Activated B cell treated with CpG ODN at 0.5 μM for 24 hours (primary cell): ENCODE measurements at places on chromosomes 6 and 20. TPM values are rescaled to one million over a fixed set of nuclear protein-coding genes. Genes with fewer than 3 reads are reported as not detected.

DNA sequence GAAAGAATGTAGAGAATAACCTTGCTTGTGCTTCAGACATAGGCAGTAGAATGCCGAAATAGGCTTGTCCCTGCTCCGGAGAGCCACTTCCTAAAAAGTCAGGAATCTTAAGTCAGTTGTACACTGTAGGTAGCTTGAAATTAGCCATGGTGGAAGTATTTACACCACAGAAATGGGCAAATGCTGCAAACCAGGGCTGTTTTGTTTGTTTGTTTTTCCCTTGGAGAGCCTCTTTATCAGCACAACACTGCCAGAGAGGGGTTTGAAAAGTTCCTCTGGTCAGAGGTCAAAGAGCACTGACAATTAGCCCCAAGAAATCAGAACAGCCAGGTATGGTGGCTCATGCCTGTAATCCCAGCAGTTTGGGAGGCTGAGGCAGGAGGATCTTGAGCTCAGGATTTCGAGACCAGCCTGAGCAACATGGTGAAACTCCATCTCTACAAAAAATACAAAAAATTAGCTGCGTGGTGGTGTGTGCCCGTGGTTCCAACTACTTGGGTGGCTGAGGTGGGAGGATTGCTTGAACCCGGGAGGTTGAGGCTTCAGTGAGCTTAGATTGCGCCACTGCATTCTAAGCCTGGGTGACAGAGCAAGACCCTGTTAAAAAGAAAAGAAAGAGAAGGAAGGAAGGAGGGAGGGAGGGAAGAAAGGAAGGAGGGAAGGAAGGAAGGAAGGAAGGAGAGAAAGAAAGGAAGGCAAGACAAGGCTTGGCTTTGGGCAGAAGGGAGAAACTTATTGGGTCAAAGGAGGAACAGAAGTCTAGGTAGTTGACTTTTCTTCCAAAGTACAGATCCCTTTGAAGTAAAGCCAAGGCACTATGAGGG, 61.0 kb upstream of the ZMYND8 start:
- H3K36me3 ChIP-seq = no peaks in the 10 kb centered on the region
- peak overlapping the region; percentile 100 for H3K27ac ChIP-seq
- H3K4me1 ChIP-seq = peaks cover 76% of the 10 kb centered on the region
- no peak for DNase-seq
- H3K27me3 ChIP-seq = no peaks in the 10 kb centered on the region

DNA sequence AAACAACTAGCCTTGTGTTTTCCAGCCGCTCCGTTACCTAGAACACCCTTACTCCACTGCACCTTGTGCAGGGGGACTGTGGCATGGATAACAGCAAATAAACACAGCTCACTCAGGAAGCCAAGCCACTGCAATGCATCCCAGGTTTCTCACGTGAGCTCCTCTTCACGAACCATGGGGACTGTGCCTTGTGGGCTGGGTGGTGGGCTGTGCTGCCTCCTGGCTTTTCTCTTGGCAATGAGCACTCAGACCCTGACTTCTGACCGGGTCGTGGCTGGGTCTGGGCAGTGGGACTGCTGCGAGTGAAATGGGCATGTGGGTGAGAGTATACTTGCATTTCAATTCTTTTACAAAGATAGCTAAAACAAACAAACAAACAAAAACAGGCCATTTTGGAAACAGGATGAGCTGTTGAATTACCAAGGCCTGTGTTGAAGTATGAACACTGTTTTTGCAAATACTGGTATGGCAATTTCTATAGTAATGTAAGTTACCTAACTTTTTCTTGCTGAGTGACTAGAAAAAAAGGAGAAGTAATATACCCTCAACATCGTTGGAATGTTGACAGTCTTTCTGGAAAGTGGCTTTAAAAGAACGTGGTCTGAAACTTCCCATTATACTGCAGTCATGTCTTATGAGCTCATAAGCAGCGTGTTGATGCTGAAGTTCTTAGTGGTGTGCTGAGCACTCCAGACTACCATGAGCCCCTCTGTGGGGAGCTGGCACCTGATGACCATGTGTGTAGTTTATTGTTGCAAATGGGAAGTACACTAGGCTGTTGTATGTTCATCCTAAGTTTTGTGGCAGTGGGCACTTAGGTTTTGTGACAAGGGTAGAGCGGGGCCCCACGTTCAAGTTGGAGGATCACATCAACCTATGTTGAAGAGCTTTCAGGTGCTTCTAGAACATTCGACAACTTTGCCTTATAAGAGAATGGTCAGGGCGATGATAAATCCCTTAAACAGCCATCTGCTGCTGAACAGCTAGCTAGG, 120.4 kb downstream of the ARMC2 start:
- peaks cover 8% of the 10 kb centered on the region for H3K4me1 ChIP-seq
- no peaks in the 10 kb centered on the region for H3K27me3 ChIP-seq
- no peak overlapping the region for H3K4me3 ChIP-seq
- H3K27ac ChIP-seq = no peak overlapping the region
- H3K36me3 ChIP-seq = no peaks in the 10 kb centered on the region

- peaks cover 4% of the 10 kb centered on the region for H3K4me1 ChIP-seq
- H3K4me3 ChIP-seq = no peak overlapping the region
- H3K27ac ChIP-seq = no peak overlapping the region
- H3K36me3 ChIP-seq = peaks cover 72% of the 10 kb centered on the region
Measured at GRCh38 chr6:111011360-111012142, 29.7 kb downstream of the RPF2 start.

DNA sequence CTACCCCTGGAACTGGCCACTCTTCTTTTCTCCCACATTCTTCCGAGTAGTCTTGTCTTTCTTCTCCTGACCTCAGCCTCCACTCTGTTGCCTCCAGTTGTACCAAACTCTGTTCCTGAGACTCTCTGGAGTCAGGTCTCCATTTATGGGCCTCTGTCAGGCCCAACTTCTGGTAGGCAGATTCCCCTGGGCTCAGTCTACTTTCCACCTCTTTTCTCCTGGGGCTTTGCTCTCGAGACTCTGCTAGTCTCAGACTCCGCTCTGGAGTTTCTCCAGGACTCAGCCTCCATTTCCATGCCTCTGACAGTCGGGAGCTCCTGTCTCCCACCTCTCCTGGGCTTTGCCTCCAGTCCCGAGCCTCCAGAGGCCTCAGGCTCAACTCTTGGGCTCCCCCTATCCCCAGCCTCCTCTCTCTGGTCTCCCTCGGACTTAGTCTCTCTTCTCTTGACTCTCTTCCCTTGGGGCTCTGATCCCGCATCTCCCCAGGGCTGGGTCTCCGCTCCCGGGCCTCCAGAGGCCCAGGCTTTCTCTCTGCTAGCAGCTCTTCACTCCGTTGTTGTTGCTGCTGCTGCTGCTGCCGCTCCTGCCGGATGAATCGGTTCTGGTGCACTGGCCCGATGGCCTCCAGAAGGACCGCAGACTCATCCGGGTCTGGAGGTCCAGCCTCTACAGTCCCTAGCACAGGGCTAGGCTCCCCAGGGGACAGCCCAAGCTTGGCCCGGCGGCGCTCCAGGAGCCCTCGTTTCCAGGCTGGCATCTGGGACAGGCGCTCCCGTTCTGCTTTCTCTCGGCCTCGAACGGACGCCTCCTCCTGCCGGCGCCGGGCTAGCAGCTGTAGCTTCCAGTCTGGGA, 1.1 kb downstream of the PPP1R18 start:
- peaks cover 46% of the 10 kb centered on the region for H3K36me3 ChIP-seq
- H3K27ac ChIP-seq = peak overlapping the region; percentile 99
- H3K4me1 ChIP-seq = peaks cover 82% of the 10 kb centered on the region
- no peak for DNase-seq

DNA sequence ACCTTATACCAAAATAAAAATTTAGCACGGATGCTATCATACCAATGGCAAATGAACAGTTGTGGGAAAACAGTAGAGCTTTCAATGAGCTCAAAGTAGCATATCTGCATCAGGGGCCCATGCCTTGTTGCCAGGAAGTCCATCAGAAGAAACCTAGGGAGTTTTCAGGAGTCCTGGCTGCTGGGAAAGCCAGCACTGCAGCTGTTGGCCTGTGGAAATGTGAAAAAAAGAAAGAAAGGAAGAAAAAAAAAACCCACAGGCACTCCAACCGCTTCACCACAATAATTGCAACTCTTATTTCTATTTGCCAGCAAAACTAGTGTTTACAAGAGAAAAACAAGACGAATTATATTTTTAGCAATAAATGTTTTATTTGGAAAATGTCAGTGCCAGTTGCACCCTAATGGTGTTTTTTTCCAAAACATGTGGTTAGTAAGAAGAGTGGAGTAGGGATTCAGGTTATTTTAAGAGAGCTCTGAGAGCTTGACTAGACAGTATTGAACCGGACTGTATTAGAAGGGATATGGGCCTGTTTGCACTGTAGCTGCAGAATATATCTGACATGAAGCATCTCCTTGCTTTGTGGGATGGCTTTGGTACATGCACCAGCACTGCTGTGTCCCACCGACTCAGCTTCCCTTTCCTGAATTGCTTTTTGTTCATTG, 137.3 kb downstream of the CCDC170 start:
- DNase-seq = no peak
- H3K36me3 ChIP-seq = no peaks in the 10 kb centered on the region
- no peak overlapping the region for H3K27ac ChIP-seq
- no peaks in the 10 kb centered on the region for H3K4me1 ChIP-seq
- no peak overlapping the region for H3K4me3 ChIP-seq

DNA sequence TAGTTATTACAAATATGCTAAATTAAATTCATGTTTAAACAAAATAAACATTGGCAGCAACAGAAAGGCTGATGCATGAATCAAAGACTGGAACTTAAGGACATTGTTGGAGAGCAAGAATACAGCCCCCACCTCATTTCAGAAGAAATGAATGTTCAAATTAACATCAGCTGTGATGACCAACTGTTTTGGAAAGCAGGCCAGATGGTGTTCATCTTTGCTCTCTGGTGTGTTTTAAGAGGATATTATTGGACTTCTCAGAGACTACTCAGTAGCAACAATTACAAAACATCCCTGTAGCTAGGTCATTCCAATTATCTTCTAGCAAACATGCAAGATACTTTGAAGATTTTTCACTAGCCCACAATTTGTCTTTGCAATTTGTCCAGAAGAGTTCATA, 118.6 kb upstream of the DOK5 start:
- DNase-seq = no peak
- H3K4me1 ChIP-seq = no peaks in the 10 kb centered on the region
- H3K27me3 ChIP-seq = peaks cover 4% of the 10 kb centered on the region
- no peak overlapping the region for H3K27ac ChIP-seq

DNA sequence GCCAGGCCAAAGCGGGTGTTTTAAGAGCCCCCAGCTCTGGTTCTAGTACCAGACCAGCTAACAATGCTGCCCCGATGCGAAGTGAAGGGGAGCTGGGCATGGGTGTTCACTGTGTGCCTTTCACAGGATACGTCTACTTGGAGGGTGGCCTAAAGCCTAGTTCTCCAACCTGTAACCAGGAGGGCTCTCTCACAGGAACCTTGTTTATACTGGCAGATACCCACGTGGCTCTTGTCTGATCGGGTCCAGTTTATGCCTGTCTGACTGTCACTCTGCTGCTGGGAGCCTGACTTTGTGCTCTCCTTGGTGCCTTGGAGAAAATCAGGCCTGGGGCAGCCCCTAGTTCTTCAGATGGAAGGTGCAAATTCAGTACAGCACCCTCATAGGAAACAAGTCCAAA, 60.2 kb upstream of the RNF144B start:
- H3K36me3 ChIP-seq = no peaks in the 10 kb centered on the region
- no peak overlapping the region for H3K27ac ChIP-seq
- peaks cover 54% of the 10 kb centered on the region for H3K4me1 ChIP-seq
- DNase-seq = no peak
- peak overlapping the region; percentile 42 for H3K4me3 ChIP-seq
- no peaks in the 10 kb centered on the region for H3K27me3 ChIP-seq

DNA sequence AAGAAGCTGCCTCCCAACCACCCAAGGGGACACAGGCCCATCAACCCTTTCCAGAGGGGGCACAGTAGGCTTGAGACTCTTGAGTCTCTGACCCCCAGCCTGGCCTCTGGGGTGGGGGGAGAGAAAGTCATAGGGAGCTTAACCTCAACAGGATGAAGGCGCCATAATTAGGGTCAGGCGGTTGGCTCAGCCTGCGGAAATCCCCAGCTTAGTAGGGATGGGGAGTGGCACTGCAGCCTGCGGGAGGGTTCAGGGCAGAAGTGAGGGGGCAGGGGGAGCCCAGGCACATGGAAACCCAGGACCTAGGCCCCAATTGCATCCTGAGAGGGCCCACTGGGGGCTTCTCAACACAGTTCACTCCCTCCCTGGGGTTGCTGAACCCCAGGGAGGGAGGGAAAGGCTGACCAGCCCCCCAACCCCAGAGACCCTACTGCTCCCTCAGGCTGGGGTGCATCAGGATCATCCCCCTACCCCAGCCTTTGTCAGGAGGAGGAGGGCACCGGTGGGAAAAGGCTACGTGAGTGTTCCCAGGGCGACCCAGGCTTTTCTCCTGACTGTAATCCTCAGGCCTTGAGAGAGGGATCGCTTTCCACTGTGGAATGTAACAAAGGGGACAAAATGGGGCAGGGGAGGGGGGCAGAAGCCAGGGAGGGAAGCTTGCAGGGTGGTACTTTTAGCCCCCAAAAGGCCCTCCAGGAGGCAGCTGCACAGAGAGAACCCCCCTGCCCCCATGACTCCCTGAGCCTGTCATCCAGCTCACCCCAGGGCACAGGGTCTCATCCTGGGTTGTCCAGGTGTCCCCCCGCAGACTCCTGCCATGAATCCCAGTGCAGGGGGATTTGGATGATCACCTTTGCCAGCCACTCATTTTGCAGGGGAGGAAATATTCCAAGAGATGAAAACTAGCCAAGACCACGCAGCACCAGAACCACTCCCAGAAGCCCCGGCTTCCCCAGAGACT, 46.4 kb downstream of the MRPL14 start:
- no peaks in the 10 kb centered on the region for H3K36me3 ChIP-seq
- no peak overlapping the region for H3K4me3 ChIP-seq
- H3K4me1 ChIP-seq = peaks cover 2% of the 10 kb centered on the region
- no peak overlapping the region for H3K27ac ChIP-seq

- H3K27ac ChIP-seq = no peak overlapping the region
- no peaks in the 10 kb centered on the region for H3K4me1 ChIP-seq
- no peaks in the 10 kb centered on the region for H3K27me3 ChIP-seq
Measured at GRCh38 chr6:109164331-109164730, 69.0 kb downstream of the CEP57L1 start.

GRCh38 chr6:13304580-13305260, 23.6 kb downstream of the TBC1D7 start:
- DNase-seq = no peak
- peak overlapping the region; percentile 63 for H3K4me3 ChIP-seq
- peaks cover 45% of the 10 kb centered on the region for H3K36me3 ChIP-seq
- no peaks in the 10 kb centered on the region for H3K27me3 ChIP-seq
- H3K27ac ChIP-seq = peak overlapping the region; percentile 92

DNA sequence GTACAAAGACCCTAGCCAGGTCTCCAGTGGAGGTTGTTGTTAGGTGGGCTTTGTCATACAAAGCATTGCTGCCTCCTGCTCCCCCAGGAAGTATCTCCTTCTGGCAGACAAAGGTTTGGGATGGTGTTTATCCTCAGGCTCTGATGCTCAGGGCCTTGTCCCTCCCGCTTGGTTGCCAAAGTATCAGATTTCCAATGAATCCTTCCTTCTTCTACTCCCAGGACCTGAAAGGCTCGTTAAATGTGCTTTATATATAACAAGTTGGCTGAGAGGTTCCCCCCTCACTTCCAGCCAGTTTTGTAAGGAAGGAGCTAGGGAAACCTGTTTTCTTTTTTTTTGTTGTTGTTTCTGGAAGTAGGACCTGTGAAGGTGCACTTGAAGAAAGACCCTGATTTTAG, 14.4 kb downstream of the PTK7 start:
- no peak for DNase-seq
- peaks cover 2% of the 10 kb centered on the region for H3K27me3 ChIP-seq
- no peaks in the 10 kb centered on the region for H3K36me3 ChIP-seq
- H3K27ac ChIP-seq = no peak overlapping the region
- peaks cover 6% of the 10 kb centered on the region for H3K4me1 ChIP-seq

BANF2 gene
- not detected in 2 replicates for total RNA-seq

GHRH gene
- not detected in 2 replicates for total RNA-seq

SPATS1 gene
- total RNA-seq = not detected in 2 replicates

DLK2 gene
- 1.4 TPM in 2 replicates for total RNA-seq

TMEM74B gene
- 0.20 TPM in 1 of 2 replicates, not detected in the other for total RNA-seq

SLC17A5 gene
- 6.3 and 7.5 TPM in 2 replicates for total RNA-seq

PTK7 gene
- total RNA-seq = 0.66 and 0.82 TPM in 2 replicates

LY6G5B gene
- total RNA-seq = 23.2 and 33.1 TPM in 2 replicates
